DMS53 (cell line): ENCODE measurements at places on chromosomes 16 and 17.

- DNase-seq: peak; percentile 59
Measured at GRCh38 chr16:14070555-14070876, 603 bp upstream of the MRTFB start.

DNA sequence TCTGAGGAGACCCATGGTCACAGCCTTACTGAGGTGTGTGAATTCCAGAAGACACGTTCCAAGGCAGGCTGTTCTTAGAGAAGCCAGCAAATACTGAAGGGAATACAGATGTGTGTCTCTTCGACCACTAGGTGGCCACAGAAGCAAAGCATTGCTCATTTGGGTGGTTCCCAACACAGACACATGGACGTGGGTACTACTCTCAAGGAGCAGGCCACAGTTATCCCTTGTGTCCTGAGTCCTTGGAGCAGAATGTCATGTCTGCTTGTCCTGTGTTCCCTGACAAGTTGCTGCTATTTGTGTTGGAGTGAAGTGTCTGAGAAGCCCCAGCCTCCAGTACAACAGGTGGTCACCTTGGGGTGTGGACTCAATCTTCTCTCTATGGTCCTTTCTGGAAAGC lies 30.3 kb downstream of the HMOX2 start:
- DNase-seq: peak; percentile 87

GRCh38 chr16:815861-816260 lies 15.3 kb upstream of the GNG13 start:
- DNase-seq: no peak

GRCh38 chr16:62194828-62195227 lies 158.6 kb upstream of the CDH8 start:
- DNase-seq: no peak

- DNase-seq: peak; percentile 79
Measured at GRCh38 chr17:37490022-37490587, 414 bp downstream of the DUSP14 start.

DNA sequence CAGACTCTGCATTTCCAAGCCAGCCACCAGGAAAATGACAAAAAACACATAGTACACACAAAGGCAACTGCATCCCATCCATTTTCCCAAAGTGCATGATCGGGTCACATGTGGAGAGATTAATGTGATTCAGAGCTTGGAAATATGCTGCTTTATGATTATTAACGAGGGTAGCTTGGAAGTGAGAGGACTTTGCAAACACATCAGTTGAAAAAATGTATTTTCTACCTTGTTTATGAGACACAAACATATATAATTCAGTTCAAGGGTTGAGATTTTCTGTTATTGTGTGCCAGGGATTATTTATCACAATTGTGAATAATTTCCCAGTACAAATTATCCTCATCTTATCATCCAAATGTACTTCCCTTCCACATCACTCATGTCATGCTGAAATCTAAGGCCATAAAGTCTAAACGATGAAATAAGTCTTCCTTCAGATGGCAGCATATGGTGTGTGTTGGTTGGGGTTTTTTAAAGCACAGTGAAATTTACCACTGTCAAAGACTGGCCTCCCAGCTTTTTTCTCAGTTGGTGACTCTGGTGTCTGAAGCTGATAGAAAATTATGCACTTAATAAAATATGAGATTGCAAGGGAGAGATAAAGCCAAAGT lies 104.7 kb upstream of the ADAMTS18 start:
- DNase-seq: no peak

DNA sequence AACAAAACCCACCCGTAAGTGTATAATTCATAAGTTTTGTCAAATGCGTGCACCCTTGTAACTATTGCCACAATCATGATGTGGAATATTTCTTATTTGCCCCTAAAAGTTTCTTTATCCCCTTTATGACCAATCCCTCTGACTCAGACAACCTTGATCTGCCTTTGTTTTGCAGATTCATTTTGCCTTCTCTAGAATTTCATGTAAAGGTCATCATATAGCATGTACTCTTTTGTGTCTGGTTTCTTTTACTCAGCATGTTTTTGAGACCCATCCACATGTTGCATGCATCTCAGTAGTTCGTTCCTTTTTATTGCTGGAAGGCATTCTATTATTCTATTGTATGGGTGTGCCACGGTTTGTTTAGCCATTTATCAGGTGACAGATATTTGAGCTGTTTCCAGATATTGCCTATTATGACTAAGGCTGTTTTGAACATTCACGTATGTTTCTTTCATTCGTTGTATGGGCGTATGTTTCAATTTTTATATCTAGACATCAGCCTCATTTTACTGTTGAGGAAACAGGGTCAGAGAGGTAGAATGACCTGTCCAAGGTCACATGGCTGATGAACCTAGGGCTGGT lies 192.4 kb downstream of the RAB11FIP4 start:
- DNase-seq: no peak

- DNase-seq: no peak
Measured at GRCh38 chr17:7097940-7098339, 16.7 kb downstream of the ASGR2 start.

DNA sequence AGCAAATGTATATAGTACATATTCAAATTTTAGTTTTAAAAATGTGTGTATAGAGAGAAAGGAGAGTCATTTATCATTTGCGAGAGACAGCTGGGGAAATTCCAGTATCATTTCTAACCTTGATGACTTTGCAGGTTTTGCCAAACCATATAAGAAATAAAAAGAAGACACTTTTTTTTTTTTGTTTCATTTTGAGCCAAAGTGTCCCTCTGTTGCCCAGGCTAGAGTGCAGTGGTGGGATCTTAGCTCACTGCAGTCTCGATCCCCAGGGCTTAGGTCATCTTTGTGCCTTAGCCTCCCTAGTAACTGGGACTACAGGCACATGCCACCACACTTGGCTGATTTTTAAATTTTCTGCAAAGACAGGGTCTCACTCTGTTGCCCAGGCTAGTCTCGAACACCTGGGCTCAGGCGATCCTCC lies 38.4 kb upstream of the VWA3A start:
- DNase-seq: no peak

DNA sequence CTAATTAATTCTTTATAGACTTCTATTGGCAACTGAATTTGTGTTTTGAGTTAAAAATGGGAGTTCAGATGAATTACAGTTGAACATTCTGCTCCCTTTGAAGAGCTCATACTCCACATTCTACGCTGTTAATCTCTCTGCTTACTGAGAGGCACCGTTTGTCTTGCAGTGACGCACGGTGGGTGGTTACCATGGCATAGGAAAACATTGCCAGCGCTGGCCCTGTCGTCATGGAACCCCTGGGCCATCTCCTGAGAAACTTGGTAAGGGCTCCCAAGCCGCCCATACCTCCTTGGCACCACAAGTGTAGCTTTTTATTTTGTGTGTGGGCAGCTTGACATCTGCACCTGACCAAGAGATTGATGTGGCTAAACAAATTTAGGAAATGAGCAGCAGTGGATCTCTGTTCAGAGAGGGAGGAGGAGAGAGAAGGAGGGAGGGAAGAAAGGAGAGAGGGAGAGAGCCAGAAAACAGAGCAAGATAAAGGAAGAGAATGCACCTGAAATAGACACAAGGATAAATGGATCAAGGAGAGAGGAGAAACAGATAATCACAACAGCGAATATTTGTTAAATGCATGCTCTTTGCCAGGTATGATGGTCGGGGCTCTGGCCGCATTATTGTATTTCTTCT lies 398.5 kb downstream of the HAPSTR1 start:
- DNase-seq: peak; percentile 64

GRCh38 chr17:82320956-82321927 lies 3.8 kb upstream of the CD7 start:
- peak; percentile 74 for DNase-seq

GRCh38 chr16:1431497-1432270 lies 806 bp downstream of the PERCC1 start:
- peak; percentile 39 for DNase-seq

DNA sequence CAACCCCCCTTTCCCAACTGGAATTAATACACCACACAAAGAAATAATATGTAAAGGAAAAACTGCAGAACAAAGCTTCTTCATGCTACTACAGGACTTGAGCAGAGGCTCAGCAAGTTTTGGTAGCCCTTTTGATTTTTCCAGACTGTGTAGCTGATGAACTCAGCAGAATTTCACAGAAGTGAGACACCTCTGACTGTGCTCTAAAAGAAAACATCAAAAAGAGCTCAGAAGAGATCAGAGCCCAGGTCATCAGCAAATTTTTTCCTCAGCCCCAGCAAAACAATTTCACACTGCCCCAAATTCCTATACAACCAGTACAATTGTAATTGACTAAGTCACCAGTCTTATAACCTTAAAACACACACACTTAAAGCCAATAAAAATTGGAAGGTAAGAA lies 38.0 kb downstream of the TTC19 start:
- no peak for DNase-seq

GRCh38 chr17:82120148-82120547 lies 22.1 kb upstream of the FASN start:
- DNase-seq: no peak

DNA sequence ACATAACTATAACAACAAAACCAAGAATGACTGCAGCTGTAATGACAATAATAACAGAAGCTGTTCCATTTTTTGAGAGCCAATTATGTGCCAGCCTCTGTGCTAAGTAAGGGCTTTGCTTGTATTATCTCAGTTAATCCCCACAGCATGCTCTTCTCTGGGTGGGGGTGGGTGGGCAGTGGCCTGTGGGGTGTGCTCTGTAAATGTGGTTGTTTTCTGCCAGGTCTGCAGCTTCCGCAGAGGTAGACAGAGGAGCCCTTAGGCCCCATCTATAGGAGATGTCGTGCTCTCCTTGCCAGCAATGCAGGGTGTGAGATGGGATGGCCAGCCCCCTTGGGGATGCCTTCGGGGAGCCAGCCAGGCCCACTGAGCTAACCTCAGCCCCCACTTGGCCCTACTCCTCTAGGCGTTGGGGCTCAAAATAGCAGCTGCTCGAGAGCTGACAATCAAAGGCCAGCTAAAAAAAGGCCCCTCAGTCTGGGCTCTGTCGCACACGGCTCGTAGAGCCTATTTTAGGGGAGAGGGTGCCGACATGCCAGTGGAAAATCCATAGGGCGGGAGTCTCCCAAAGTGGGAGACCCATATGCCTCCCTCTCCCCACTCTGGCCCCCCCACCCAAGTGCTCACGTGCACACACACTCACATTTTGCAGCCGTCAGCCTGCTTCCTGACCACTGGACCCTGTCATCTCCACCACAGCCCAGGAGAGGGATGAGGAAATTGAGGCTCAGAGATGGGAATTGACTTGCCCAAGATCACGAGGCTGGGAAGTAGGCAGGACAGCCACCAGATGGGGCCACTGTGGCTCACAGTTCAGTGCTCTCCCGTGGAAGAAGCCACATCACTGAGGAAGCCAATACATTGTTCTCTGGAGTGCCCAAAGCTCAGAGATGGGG lies 15.8 kb downstream of the CDH16 start:
- DNase-seq: no peak

DNA sequence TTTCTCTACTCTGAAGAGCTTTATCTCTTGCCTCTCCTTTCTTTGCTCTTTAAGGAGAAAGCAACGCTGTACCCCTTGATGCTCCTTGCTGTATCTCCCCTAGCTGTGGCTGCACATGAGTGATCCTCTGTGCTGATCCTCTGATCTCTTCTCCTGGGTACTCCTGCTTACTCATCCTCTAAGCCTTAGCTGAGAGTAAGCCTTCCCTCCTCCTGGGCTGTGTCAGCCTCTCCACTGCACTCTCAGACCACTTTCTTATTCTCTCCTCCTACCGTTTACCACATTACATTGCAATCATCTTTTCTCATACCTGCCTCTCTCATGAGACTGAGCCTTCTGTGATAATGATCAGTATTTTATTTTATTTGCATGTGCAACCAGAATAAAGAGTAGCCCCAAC lies 25.1 kb downstream of the SOX9 start:
- DNase-seq: no peak

- DNase-seq: no peak
Measured at GRCh38 chr16:12341966-12342365, 365.4 kb downstream of the SNX29 start.

GRCh38 chr17:830950-831349 lies 48.8 kb downstream of the MRM3 start:
- DNase-seq: no peak

- DNase-seq: no peak
Measured at GRCh38 chr17:22461460-22462145, 769.3 kb downstream of the KCNJ18 start.

GRCh38 chr17:70527364-70527888 lies 358.1 kb downstream of the KCNJ2 start:
- no peak for DNase-seq

- no peak for DNase-seq
Measured at GRCh38 chr16:89504091-89504490, 4.1 kb upstream of the SPG7 start.

- DNase-seq: no peak
Measured at GRCh38 chr17:82959990-82960418, 119.4 kb upstream of the METRNL start.

- no peak for DNase-seq
Measured at GRCh38 chr17:43917016-43917347, 9.6 kb upstream of the MPP2 start.

DNA sequence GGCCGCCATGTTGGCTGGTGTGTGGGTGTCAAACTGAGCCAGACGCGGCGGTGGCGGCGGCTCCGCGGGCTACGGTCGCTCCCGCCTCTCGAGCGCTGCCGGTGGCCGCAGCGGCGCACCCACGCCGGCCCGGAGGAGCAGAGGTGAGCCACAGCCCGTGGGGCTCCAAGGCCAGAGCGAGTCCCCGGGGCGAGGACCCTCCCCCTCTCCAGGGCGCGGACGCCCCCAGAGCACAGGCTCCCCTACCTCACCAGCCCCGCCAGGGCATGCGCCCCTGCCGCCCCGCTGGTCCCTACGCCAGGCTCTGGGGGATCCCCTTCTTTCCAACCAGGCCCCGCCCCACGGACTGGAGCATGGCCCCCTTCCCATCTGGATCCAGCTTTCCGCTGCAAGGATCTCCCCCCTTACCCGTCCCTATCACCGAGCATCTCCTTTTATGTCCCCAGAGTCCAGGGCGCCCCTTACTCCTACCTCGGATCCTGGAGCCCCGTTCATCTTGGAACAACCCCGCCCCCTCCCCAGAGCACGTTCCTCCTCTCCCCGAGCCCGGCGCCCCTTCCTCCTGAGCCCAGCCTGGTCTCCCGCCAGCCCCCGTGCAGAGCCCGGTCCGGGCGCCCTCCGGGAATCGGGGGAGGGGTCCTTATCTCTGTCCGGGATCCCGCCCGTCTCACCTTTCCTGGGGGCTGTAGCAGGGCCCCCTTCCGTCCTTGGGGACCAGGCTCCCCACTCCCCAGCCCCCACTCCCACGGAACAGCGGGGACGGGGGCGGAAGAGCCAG lies 412 bp downstream of the EPN2 start:
- peak; percentile 43 for DNase-seq
